ENCODE measurements at places on chromosomes 7 and 10. TPM values are rescaled to one million over a fixed set of nuclear protein-coding genes. Genes with fewer than 3 reads are reported as not detected.

DNA sequence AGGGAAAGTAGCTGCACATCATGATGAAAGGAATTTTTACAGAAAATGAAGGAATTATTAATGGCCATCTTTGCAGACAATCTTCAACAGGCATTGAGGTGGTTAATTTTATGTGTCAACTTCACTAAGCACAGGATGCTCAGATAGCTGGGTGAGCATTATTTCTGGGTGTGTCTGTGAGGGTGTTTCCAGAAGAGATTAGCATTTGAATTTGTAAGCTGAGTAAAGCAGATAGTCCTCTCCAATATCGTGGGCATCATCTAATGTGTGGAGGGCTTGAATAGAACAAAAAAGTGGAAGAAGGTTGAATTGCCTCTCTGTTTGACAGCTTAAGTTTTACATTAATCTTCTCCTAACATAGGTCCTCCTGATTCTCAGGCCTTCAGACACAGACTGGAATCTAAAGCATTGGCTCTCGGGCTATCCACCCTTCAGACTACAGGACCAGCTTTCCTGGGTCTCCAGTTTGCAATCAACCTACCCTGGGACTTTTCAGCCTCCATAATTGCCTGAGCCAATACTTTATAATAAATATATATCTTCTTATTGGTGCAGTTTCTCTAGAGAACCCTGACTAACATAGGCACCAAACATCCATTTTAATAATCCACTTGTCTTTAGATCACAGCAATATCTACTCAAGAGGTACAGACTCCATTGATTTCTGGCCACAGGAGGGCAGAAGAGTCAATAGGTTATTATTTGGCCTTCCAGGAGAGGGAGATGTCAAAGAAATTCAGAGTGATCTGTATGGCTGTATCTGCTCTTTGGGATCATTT is 10.5 kb upstream of the CRPPA start:
- no peak for DNase-seq

DNA sequence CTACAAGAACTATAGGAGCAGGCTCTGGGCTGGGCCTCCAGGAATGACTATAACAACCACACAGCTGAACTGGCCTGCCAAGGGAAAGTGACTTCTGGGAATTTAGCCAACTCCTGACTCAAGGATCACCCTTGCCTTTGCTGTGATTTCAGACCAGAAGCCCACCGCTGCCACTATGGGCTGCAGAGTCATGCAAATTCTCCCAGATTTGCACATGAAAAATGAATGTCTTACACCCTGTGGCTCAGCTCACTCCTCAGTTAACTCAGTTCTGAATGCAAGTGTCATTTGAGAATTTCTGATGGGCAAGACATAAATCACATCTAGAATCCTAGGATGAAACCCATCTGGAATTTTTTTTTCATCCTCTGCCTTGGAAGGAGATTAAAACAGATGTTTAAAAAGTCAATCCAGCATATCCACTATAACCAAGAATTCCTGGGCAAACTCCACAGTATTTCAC is 186.5 kb upstream of the BET1 start:
- peak; percentile 8 for DNase-seq

DNA sequence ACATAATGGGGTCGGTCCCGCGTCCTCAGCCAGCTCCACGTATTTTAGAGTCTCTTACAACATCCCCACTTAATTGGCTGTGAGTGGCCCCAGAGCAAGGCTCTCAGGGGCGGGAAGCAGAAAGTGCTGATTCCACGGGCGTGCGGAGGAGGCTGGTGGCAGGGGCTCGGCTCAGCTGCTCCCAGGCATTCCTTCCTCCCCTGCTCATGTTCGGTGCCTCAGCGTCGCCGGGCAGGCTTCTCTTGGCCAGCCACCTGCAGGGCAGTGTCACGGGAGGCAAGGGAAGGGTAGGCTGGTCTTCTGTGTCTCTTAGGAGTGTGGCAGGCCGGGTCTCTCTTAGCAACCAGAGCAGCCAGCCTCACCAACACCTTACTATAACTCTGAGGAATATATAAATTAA is 33.8 kb downstream of the IL15RA start:
- DNase-seq: no peak

- no peak for DNase-seq
Measured at GRCh38 chr7:88291398-88292173, 15.1 kb downstream of the STEAP4 start.

GRCh38 chr10:97131666-97132065 is 54.1 kb downstream of the SLIT1 start:
- no peak for DNase-seq

- no peak for DNase-seq
Measured at GRCh38 chr10:65275296-65275695, 1650.5 kb upstream of the LRRTM3 start.

GRCh38 chr7:15829691-15830090 is 143.2 kb upstream of the MEOX2 start:
- DNase-seq: no peak

DNA sequence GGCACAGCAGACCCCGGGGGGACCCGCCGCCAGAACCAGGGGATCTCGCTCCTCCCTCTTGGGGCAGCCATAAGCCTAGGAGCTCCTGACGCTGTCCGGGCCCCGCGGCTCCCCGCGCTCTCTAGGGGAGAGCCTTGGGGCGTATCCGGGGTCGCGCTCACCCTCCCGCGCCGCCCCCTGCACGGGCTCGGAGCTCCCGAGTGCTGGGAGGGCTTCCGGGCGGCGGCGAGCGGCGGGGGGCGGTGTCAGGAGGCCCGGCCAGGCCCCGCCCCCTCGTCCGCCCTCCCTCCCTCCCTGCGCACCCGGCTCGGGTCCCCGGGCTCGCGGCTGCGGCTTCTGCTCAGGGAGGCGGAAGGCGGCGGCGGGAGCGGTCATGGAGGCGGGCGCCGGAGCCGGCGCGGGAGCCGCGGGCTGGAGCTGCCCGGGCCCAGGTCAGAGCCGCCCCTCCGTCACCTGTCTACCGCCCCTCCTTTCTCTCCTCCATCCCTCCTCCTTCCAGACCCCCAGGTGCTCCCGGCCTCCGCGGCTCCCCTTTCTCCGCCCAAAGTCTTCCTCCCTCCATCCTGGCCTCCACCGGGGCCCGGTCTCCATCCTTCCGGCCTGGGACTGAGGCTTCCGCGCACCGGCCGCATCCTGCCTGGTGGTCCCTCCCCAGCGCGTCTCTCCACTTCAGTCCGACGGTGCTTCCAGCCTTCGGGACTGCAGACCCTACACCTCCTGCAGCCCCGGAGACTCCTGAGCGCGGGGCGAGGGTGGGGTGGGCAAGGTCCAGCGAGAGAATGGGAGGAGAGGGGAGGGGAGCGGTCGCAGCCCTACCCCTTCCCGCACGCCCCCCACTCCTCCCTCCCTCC is at the start of gene CCDC136:
TSS of gene CCDC136 (plus strand) at position 848 of the 851 bp plus-strand sequence. CDS start 444 bp downstream, outside the sequence.
- DNase-seq: peak; percentile 45

DNA sequence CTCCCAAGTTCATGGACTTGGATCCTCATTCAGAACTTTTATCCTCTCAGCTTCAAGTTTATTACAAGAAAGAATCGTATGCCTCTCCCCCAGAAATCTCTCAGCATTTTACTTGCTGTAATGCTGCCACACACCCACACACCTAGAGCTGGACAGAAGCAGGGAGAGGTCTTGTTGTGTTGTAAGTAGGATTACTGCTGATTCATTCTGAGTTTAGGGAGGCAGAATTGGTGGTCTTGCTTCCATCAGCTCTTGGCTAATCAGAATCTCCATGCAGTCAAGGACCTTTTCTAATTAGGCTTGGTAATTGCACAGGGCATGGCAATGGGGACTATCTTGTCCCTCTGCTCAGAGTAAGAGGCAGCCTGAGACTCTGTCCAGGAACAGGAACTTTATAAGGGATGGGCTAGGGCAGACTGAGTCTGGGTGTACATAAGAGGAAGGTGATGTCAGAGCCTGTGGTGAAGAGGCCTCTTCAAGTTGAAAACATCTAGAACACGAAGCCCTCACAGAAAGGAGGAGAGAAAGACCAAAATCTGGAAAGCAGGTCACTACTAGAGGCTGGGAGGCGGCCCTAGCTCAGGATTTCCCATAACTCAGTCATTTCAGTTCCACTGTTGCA is 7.0 kb upstream of the PTPRE start:
- no peak for DNase-seq

GRCh38 chr7:24611130-24611529 is 37.9 kb downstream of the PALS2 start:
- no peak for DNase-seq

The NKX2-3 gene
- not detected for polyA plus RNA-seq

The SPDYE11 gene
- 0.41 TPM for polyA plus RNA-seq

The SPAM1 gene
- polyA plus RNA-seq: not detected

The MEIG1 gene
- 1.1 TPM for polyA plus RNA-seq

The XRCC2 gene
- polyA plus RNA-seq: 11.2 TPM

The IFIT2 gene
- 7.1 TPM for polyA plus RNA-seq

The CALML5 gene
- polyA plus RNA-seq: not detected

The ZCCHC24 gene
- polyA plus RNA-seq: 25.5 TPM
